ENCODE measurements at places on chromosomes 6 and 20. TPM values are rescaled to one million over a fixed set of nuclear protein-coding genes. Genes with fewer than 3 reads are reported as not detected.

GRCh38 chr20:13006825-13007224, 1.9 kb upstream of the SPTLC3 start:
- DNase-seq = no peak

DNA sequence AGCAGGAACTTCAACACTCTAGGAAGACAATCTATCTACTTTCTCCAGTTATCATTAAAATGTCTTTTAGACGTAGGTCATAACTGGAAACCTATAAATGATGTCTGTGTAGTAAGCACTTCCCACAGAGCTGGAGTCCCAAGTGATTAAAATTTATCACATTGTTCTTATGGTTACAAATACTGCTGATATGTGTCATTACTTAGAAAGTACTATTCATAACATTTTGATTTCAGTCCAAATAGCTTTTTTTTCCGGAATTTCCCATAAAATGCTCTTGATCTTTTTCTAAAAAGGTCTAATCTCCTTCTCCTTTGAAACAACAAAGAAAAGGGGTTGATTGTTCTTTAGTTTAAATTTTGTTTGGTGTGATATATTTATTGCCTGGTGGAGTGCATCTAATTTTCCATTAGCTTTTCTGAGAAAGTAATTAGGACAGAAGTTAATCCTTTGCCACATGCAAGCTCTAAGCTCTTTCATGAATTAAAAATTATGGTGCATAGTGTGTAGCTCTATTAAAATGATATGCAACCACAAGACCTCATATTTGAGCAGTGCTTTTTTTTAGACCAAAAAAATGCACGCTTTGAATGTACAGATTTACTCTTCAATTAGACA, 132.7 kb upstream of the TCF21 start:
- no peak for DNase-seq

GRCh38 chr6:141426400-141426980, 706.2 kb upstream of the GJE1 start:
- DNase-seq = no peak

- no peak for DNase-seq
Observed at GRCh38 chr20:56458206-56458821, 10.1 kb upstream of the RTF2 start.

GRCh38 chr20:3353646-3354045, 53.8 kb downstream of the DNAAF9 start:
- DNase-seq = no peak

NKX2-4 gene
- not detected for total RNA-seq

HCRTR2 gene
- not detected for total RNA-seq

- no peak for DNase-seq
Observed at GRCh38 chr6:153435787-153436186, 304.7 kb upstream of the RGS17 start.

GRCh38 chr6:62904687-62905086, 306.6 kb upstream of the FKBP1C start:
- DNase-seq = no peak

DNA sequence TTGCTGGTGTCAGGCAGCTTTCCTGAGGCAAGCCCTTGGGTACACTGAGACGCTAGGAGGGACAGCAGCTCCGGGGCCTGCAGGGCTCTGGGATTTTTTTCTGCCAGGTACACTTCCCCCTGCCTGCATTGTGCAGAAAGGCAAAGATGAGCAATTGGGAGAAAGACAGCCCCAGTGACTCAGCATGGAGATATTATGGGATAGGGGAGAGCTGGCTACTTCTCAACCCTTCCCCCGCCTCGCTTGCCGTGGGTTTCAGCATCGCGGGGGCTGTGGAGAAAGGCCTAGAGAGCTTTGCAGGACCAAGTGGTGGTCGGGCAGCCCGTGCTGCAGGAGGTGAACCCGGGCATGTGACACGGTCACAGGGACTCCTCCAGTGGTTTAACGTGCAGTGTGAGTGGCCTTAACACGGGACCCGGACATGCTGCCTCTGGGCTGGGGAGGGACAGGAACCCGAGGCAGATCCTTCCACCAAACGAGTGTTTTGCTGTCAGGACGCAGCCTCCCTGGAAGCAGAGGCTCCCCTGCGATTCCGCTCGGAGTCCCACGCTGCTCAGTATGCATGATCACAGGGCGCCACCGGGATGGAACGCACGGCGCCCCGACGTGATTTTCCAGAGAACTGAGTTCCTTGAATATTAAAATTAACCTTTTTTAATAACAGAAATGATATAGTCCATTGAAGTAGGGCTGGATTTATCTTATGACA, 139.9 kb downstream of the CDH4 start:
- DNase-seq = no peak
